ENCODE measurements at places on chromosomes 1 and 21.

DNA sequence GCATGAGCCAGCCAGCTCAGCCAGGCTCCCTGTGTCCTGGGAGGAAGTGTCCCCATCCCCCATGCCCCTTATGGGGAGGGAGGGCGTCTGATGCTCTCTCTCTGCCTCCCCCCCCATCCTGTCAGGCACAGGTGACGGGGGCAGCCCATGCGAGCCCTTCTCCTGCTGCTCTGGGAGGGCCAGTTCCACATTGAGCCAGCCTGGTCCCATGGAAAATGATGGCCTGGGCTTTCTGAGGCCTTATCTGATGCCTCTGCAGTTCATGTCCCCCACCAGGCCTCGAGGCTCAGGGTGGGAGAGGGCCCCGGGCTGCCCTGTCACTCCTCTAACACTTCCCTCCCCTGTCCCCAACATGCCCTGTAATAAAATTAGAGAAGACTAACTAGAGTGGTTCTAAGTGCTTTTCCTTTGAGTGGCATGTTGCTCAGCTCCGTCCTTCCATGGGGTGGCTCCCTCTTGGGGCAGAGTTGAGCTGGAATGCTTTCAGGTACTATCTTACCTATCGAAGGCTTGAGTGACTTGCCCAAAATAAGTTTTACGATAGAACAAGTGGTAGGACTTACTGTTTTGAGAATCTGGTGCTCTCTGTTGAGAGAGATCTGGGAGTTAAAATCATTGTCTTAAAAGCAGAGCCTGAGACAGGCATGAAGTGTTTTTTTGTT, 1.8 kb upstream of the MTFR1L start:
- no peak for DNase-seq

DNA sequence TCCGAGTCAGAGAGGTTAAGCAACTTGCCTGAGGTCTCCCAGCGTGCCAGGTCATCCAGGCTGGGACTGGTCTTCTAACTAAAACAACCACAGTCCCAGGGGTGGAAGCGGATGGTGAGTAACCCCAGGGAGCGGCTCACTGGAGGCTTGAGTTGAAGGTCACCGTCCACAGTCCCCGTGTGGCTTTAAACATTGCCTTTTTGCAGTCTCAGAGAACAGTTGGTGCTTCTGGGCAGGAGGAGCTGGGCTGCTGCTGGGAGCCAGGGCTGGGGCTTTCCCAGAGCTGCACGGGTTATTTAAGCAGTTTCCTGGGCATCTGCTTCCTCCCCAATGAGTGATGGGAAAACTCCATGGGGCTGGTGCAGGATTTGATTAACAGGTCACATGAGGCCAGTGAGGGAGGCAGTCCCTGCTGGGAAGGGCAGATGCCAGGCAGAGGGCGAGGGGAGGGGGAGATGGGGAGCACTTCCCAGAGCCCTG, 12.3 kb downstream of the ARHGEF10L start:
- DNase-seq = no peak

DNA sequence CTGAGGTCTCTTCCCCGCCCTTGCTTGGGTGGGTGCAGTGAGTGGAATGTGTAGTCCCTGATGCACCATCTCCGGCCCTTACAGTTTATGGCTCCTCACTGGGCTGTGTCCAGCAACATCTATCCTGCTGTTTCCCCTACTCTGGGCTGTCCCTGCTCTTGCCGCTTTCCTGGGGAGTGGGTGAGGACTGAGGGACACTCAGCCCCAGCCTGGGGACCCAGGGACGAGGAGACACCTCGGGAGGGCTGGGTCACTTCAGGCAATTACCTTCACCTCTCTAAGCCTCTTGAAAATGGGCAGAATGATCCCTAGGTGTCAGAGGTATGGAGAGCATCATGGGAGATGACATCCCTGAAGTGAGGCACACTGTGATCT, 13.6 kb upstream of the LRP8 start:
- no peak for DNase-seq

- no peak for DNase-seq
Measured at GRCh38 chr1:155228096-155228427, 19.6 kb downstream of the MTX1 start.

GRCh38 chr1:173408886-173409285, 68.2 kb upstream of the PRDX6 start:
- no peak for DNase-seq

DNA sequence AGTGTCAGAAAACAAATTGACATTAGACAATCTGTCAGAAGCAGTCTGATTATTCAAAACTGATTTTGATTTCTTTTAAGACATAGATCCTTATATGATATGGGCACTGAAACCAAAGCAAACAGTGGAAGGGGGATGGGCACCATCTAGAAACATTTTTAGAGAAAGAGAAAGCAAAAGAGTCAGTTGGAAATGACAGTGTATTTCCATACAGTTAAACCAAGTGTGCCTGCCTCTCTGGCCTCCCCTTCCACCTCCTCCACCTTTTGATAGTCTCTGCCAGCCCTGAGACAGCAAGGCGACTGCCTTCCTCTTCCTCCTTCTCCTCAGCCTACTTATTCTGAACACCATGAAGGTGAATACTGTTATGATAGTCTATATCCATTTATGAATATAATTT, 949.7 kb downstream of the AMY1C start:
- no peak for DNase-seq

- DNase-seq = no peak
Measured at GRCh38 chr21:46078322-46078977, 19.5 kb upstream of the COL6A2 start.

DNA sequence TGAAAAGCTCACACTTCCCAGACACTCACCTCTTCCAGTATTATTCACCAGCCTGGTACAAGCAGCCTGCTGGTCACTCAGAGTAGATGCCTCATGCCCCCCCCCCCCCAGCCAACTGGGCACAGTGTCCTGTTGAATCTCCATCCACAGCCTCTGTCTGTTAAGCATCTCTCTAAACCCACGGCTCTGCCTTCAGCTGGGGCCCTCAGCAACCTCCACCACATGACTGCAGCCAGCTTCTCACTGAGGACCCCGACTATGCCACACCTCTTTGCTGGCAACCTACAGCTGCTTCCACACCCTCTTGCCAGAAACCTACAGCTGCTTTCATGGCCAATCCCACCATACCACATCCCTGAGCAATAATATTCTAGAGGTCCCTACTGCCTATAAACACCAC, 113.1 kb downstream of the RHOU start:
- DNase-seq = no peak

DNA sequence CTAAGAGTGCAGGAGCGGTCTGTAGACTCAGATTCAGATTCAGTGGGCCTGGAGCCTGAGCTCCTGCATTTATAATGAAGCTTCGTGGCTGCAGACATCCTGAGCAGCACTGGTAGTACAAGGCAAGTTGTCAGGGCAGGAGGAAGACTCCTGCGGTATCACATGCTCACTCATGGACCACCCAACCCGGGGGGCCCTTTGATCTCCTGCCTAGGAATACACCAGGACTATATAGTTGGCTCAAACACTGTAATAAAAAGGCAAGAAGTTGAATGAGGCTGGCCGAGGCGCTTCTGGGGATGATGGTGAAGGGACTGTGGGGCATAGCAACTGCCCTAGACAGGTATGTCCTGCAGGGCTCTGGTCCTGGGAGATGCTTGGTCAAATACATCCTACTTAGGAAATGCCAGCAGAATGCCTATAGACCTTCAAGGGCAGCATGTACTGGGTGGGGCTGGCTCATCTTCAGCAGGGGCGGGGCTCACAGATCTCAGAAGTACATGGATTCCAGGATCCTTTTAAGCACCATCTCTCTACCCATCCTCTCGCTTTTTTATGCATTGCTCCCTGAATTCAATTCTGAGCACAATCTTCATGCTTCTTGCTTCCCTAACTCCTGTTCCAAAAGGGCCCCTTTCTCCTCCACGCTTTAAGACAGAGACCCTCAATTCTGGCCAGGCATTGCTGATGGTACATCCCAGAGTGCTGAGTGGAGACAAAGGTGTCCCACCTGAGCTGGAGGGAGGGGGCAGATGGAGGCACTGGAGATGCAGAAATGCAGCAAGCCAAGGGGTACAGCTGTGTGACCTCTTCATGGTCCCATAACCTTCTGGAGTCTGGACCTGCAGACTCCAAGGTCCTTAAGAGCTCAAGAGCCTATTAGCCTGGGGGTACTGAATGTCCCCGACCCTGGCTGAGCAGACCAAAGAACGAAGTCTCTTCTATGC, 2.1 kb upstream of the RAP1GAP start:
- DNase-seq = no peak

DNA sequence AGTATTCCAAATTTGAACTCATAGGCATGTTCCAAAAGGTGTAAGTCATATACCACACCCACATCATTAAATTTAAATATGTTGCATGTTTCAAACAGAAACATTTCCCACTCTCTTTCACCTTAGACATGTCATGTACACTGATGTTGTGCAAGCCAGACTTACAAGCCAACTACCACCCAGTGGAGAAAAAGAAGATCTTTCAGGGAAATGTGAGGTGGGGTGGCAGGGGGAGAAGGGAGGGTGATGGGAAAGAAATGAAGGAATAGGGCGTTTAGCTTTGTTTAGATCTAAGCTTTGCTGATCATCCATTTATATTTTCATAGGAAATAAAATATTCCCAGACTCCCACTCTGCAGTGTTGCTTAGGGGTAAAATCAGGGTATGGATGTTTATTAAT, 1.6 kb downstream of the NEGR1 start:
- DNase-seq = no peak

- DNase-seq = no peak
Measured at GRCh38 chr1:117697220-117697781, 91.5 kb downstream of the TENT5C start.

DNA sequence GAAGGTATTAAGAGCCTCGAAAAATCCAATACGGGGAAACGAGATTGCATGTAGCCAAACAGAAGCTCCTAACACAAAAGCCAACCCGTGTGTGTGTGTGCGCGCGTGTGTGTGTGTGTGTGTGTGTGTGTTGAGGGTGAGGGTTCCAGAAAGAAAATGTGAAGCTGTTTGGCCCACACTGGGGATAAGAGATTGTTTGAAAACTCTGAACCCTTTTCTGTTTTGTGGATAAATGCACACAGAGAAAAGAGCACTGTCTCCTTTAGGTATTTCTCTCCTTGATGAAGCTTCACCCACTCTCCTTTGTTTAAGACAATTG, 1.9 kb downstream of the WLS start:
- DNase-seq = no peak

GRCh38 chr1:162094271-162094670, 24.8 kb downstream of the NOS1AP start:
- no peak for DNase-seq

- DNase-seq = no peak
Measured at GRCh38 chr1:173661763-173662162, 7.9 kb downstream of the ANKRD45 start.

DNA sequence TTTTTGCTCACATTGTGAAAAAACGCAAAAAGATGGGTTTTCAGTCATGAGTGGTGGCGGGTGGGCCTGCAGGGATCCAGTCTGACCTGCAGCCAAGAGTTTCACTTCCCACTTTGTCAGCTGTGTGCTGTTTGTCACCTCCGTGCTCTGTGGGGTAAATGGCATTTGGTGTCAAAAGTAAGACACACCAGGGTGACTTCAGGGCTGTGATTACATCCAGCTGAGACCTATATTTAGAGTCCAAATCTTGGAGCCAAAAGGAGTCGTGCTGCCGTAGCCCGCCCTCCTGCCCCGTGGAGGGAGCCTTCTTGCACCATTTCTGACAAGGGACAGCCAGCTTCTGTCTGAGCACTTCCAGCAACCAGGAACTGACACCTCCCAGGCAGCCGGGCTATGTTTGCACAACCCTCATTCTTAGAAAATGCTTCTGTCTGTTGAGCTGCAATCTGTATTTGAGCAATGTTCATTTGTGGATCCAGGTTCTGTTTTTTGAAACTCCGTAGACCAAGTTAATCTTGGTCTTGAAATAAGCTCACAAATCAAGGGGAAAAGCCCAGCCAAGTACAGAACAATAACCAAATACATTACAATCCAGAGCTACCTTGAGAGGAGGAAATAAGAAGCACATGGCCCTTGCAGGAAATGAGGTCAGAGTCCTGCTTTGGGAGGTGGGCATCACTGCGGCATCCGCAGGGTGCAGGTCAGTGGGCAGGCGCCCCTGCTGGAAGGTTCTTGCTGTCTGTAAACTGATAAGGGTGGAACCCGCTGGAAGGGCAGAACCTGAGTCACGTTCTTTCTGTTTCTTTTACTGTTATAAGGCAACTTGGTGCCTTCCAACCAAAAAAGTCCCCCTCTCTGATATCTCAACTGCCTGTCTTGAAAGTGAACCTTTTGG, 14.4 kb downstream of the ABCG1 start:
- DNase-seq = no peak

DNA sequence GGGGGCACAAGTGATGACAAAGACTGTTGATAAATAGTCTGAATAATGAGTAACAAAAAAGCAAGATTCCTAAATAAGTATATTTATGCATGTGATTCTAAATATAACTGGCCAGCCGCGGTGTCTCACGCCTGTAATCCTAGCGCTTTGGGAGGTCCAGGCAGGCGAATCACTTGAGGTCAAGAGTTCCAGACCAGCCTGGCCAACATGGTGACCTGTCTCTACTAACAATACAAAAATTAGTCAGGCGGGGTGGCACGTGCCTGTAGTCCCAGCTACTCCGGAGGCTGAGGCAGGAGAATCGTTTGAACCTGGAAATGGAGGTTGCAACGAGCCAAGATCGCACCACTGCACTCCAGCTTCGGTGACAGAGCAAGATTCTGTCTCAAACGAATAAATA, 161.5 kb downstream of the TOMM20 start:
- DNase-seq = no peak

DNA sequence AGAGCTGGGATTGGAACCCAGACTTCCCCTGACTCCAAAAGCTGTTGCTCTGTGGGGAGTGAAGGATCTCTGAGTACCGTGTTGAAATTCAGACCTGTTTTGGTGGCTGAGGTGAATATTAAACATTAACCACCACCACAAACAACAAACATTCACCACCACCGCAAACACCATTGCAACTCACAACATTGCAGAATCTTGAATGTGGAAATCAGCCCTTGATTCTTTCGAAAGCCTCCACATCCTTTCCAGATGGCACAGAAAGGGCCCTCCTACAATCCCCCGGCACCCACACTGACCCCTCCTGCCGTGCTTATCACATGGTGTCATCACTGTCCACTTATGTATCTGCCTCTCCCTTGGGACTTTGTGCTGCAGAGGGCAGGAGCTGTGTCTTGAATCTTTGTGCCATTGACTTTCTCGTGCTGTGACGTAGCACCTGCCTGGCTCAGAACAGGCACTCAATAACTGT, 1.4 kb downstream of the CDA start:
- DNase-seq = no peak

- DNase-seq = no peak
Measured at GRCh38 chr1:19484338-19484797, 971 bp downstream of the CAPZB start.

DNA sequence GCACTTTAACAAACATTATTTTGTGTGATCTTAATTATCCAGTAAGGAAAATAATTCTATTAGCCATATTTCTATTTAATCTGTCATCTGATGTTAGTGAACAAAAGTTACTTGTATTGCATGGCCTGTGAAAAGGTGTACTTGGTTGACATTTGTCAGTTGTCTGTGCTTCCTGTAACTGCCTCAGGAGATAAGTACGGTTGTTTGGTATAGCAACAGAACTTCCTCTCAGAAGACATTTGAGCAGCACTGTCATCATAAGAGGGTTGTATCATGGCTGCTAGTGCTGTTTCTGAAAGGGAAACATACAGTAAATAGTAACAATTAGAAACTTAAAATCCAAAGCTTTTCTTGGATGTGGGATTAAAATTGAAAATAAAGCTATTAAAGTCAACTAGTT, 3.4 kb downstream of the BLZF1 start:
- no peak for DNase-seq
